ENCODE measurements at places on chromosomes 7 and 10.

- no peak for DNase-seq
These were observed 141.2 kb downstream of the MLLT10 start for GRCh38 chr10:21675157-21675796.

DNA sequence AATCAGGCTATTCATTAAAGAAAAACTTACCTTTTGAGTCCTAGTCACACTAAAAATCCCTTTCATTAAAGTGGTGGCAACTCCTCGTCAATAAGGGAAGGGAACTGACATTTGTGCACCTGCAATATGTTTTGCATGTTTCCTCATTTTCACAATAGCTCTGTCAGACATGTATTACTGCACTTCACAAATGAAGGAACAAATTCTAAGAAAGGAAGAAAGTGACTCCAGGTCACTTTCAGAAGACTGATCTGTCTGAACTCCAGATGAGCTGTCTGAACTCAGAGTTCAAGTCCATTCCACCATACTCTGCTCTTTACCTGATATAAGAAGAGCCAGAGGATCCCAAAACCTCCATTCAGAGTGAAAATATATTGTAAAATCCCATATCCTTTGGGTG lies 50.3 kb upstream of the GSAP start:
- no peak for DNase-seq

DNA sequence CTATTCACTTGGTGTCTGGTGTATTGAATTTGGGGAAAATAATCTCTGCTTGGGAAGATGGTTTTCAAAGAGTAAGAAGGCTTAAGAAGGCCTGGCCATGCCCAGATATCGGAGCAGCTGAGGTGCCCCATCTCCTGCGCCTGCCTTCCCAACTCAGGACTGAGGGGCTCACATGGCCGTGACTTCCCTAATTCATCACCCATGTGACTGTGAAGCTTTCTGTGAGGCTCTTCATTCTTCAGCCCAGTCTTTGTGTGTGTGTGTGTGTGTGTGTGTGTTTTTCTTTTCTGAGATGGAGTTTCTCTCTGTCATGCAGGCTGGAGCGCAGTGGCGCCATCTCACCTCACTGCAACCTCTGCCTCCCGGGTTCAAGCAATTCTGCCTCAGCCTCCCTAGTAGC lies 53.2 kb downstream of the PROSER2 start:
- no peak for DNase-seq

DNA sequence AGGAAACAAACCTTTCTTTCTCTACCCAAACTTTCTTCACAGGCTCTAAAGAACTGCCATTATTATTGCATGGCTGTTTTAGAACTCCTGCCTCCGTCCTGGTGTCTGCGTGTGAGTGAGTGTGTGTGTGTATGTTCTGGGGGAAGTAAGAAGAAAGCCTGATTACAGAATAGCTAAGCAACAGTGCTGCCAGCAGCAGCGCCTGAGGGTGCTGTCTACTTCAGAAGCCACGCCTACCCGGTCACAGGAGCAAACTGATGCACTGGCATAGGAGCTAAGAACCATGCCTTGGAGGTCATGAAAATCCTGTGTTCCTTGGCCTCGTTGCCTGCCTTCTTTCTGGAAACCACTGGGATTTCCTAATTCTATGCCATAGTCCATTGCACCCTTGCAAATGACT lies 25.2 kb downstream of the LIPK start:
- no peak for DNase-seq

- no peak for DNase-seq
These were observed 161.7 kb upstream of the BMPER start for GRCh38 chr7:33743594-33743993.

GRCh38 chr7:104895522-104896236 lies 118.3 kb upstream of the KMT2E start:
- no peak for DNase-seq

DNA sequence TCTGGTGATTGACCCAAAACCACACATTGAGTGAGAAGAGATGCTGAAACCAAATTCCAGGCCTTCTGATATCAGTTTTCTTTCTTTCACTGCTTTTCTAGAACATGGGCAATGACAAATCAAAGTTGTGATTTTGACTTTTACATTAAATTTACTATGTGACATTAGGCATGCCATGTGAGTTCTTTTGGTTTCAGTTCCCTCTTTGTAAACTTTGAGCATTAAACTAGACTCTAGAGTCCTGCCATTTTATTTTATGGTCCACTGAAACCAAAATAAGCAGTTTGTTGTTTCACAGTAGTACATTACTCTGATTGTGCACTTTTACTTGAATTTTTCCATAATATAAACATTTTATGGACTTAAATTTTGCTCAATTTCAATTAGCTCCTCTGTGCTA lies 381.1 kb upstream of the SEMA3D start:
- no peak for DNase-seq

GRCh38 chr10:66714741-66715140 lies 211.1 kb upstream of the LRRTM3 start:
- DNase-seq = no peak

DNA sequence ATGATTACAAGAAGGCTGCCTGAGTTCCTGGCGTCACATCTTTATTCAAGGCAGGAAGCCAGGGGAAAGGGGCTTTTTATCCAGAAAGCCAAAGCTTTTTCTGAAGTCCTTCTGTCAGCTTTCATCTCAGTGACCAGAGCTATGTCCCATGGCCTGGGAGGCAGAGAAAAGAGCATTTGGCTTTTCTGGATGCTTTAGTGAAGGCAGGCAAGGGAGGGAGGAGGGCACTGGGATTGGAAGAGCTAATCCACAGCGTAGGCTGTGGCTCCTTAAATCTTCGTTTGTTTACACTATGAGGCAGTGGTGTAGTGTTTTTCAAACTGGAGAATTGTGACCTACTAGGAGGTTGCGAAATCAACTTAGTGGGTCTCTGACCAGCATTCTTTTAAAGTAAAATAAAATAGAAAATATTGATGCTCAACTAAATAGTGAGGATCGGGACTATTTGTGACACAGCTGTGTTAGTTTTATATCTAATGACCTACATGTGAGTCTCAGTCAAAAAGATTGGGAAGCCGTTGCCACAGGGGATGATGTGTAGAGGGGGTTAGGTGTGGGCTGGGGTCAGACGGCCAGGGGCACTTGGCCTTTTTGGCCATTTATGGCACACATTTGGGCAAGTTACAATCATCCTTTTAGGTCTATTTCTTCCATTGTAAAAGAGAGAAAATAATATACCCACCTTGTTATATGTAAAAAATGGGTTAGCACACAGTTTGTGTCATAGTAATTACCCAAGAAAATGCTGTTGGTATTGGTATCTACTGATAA lies 14.1 kb downstream of the CRYGN start:
- no peak for DNase-seq

GRCh38 chr7:95766657-95767056 lies 5.7 kb upstream of the DYNC1I1 start:
- no peak for DNase-seq

DNA sequence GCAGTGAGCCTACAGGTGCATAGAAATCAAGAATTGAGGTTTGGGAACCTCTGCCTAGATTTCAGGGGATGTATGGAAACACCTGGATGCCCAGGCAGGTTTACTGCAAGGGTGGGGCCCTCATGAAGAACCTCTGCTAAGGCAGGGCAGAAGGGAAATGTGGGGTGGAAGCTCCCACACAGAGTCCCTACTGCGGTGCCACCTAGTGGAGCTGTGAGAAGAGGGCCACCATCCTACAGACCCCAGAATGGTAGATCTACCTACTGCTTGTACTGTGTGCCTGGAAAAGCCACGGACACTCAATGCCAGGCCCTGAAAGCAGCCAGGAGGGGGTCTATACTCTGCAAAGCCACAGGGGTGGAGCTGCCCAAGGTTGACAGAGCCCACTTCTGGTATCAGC lies 533.5 kb downstream of the GPAM start:
- DNase-seq = no peak

- DNase-seq = no peak
These were observed 1.1 kb downstream of the HOXA2 start for GRCh38 chr7:27101171-27101956.

DNA sequence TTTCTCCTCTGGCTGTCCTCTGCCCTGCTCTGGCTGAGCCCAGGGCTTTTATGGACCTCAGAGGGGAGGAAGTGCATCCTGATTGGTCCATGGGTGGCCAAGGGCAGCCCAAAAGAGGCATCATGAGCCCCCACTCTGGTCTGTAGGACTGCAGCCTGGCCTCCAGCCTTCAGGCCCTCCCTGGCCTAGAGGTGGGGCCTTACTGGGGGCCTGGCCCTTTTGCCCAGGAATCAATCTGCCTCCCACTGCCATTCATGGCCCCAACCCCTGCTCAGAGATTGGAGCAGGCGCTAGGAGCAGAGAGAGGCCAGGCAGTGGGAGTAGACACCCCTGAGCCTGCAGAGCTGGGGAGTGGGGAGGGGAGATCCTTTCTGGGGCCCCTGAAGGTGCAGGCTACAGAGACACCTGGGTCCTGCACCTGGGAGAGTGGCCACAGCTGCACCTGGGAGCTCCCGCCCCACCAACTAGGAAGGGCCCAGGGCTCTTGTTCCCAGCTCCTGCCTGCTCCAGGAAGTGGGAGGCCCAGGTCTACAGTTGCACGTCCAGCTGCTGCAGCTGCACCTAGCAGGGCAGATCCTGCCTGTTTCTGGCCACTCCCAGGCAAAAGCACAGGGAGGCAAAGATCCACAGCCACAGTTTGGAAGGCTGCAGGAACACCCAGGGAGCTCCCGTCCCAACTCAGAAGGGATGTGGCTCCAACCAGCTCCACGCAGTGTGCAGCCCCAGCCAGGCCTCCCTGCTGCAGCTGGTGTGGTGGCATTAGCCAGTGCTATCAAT lies 6.4 kb upstream of the DYNC2I1 start:
- DNase-seq = no peak

DNA sequence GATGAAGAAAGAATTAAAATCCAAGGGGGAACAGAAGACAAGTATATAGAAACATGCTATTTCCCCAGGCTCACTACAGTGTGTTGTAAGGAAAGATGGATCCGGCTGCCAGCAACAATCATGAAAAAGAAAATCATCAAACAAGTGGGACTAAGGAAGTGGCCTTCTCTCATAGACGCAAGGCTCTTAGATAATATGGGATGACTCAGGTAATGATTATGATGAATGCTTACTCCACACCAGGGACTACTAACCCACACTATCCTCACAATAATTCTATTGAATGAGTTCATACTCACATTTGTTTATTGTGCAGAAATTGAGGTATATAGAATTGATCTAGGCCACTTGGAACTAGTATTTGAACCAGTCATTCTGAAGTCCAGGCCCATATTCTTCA lies 111.2 kb upstream of the BET1 start:
- no peak for DNase-seq

- peak; percentile 69 for DNase-seq
These were observed 27.7 kb downstream of the ARHGAP22 start for GRCh38 chr10:48577158-48577557.

DNA sequence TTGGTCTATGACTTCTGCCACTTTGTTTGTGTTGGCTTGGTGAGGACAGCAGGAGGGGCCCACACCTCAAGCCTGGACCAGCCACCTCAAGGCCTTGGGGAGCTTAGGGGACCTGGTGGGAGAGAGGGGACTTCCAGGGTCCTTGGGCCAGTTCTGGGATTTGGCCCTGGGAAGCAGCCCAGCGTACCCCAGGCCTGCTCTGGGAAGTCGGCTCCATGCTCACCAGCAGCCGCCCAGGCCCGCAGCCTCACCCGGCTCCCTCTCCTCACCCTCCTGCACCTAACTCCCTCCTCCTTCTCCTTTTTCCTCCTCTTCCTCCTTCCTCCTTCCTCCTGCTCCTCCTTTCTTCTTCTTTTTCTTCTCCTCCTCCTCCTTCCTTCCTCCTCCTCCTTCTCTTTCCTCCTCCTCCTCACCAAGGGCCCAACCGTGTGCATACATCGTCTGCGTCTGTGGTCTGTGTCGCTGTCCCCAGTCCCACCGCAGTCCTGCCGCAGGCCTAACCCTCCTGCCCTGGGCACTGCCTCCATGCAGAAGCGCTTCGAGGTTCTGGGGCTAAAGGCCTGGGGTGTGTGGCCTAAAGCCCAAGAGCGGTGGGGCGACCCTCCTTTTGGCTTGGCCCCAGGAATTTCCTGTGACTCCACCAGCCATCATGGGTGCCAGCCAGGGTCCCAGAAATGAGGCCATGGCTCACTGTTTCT lies 5.3 kb downstream of the EN2 start:
- DNase-seq = no peak

DNA sequence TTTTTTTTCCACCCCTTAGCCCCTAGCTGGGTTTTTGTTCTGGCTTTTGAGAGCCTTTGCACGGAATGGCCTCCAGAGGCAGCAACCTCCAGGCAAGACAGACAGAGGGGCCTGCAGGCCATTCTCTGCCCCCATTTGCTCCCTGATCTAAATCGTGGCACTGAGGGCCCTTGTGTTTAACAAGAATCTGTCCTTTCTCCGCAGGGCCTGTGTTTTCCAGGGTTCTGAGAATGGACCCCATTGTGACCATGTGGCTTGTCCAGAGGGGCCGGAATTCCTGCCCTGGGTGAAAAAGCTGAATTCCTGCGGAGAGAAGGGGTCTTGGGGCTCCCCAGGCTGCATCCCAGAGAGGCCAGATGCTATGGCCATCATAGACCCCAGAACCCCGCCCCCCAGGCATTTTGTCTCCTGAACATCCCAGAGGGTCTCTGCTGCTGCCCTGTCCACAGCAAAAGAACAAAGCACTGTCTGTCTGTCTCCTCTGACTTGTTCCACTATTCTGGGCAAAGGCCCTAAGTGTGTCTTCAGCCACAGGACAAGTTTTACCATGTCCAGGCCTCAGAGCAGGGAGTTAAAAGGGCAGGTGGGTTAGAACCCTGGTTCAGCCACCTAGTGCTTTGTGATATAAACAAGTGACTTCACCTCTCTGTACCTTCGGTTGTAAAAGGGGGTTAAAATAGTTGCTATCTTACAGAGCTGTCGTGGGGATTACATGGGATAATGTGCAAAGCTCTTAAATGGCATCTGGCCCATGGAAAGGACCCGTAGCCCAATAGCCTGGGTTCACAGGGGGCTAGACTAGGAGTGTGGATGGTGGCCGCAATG lies 155.6 kb downstream of the SH3PXD2A start:
- no peak for DNase-seq

DNA sequence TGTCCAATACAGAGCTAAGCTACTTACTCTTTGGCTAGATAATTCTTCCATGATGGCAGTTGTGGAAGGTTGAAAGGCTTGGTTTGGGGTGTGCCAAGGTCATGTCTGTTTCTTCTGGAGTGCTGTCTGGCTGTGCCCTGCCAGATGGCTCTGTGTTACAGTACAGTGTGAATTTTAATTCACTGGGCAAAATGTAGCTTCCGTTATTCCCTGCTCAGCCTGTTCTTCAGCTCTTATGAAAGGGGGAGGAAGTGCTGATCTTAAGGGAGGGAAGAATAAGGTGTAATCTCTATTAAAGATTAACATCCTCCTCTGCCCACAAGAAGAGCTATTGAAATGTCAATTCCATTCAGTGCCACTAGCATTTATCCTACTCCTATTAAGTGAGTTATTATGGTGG lies 52.2 kb downstream of the SND1 start:
- DNase-seq = no peak

DNA sequence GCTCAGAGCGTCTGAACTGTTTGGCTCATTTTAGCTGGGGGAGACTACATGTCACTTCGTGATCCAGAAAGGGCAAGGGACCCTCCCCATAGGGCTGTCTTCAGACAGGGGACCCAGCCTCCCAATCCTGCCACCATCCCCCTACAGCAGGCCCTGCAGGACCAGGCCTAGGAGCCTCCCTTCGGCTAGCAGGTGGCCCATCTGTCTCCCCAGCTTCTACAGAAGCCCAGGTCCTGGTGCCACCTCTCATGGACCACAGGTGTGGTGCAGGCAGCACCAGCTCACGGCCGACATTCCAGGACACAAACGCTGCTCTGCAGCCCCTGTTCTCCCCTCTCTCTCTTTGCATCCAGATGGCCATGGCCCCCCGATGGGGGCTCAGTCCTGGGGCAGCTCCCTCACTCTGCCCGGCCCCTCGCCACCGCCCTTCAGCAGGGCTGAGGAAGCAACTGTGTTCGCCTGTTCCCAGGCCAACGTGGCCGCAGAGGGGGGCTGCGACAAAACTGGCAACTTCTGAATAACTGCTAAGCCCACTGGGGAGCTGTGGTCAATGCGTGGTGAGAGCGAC lies 10.3 kb downstream of the TECPR1 start:
- DNase-seq = peak; percentile 66
